Activated CD8-positive, alpha-beta T cell treated with anti-CD3 and anti-CD28 coated beads for 36 hours (primary cell): ENCODE measurements at places on chromosomes 7 and 10. TPM values are rescaled to one million over a fixed set of nuclear protein-coding genes. Genes with fewer than 3 reads are reported as not detected.
A peak's percentile ranks its signal among the peaks of the same experiment; 100 is the strongest.

DNA sequence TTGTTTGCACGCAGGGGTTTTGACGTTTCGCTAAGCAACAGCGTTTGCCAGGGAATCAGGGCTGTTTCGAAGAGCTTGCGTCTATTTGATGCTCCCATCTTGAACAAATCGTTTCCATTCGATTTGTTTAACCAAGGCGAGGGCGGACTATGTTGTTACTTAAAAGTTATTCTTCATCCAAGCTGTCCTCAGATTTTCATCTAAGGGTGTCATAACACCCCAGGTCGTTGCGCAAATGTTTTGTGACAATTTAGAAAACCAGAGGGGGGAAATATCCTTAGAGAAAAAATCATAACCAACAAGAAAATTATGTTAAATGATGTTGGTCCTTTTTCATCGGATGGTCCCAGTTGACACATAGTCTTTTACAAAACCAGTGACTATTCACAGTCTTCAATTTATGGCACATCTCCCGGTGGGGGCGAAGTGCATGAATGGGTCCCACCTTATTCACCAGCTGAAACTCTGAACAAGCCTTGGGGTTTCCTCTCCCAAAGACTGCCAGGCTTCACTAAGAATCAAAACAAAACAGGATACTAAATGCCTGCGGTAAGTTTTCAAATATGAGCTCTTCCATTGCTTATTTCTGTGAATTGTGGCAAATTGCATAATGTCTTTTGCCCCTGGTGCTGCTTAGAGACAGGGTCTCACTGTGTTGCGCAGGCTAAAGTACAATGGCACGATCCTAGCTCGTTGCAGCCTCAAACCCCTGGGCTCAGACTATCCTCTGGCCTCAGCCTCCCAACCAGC is 109.9 kb downstream of the REEP3 start:
- no peaks in the 10 kb centered on the region for H3K36me3 ChIP-seq
- H3K4me3 ChIP-seq: peak overlapping the region; percentile 78
- H3K27me3 ChIP-seq: peaks cover 3% of the 10 kb centered on the region
- no peak for DNase-seq
- peak overlapping the region; percentile 82 for H3K27ac ChIP-seq

SYT15 gene
- 0.98 TPM for total RNA-seq

DNA sequence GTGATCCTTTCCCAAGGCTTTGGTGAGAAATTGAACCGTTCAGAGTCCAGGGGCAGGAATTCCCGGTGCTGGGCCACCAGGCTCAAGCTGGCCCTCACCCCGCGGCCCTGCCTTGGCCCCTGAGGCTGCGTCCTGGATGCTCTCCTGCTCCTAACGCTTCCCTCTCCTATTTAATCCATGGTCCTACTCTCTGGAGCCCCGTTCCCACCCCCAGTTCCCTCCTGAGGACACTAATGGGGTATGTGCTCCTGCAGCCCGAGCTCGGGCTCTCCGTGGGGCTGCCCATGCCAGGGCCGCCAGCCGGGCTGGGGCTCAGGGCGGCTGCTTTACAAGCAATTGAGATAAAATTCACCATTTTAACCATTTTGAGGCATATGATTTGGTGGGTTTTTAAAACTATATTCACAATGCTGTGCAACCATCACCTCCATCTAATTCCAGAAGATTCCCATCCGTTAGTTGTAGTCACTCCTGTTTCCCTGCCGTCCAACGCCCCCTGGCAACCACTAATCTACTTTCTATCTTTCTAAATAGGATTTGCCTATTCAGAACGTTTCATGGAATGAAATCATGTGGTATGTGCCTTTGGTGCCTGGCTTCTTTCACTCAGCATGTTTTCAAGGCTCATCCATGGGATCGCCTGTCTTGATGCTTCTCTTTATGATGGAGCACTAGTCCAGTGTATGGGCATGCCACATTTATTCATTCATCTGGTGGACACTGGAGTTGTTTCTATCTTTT is 33.0 kb downstream of the ADAMTS14 start:
- H3K36me3 ChIP-seq: no peaks in the 10 kb centered on the region
- H3K27me3 ChIP-seq: no peaks in the 10 kb centered on the region
- H3K4me1 ChIP-seq: no peaks in the 10 kb centered on the region
- no peak for DNase-seq

DNA sequence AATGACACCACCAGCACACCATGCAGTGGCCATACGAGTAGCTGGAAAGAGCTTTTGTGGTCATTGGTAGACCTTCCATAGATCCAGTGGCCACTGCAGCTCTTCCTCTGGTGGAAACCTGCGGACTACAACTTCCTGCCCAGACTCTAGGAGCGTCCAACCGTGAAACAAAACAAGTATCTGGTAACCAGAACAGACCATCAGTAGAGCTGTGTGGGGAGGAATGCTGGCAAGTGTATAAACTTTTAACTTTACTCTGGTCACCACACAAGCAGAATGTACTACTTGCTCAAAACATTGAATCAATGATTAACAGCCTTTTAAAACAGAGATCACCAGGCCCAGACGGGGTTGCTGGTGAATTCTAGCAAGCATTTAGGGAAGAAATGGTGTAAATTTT is 154.7 kb upstream of the DGKB start:
- no peak overlapping the region for H3K4me3 ChIP-seq
- DNase-seq: no peak
- H3K36me3 ChIP-seq: no peaks in the 10 kb centered on the region
- H3K4me1 ChIP-seq: no peaks in the 10 kb centered on the region

DNA sequence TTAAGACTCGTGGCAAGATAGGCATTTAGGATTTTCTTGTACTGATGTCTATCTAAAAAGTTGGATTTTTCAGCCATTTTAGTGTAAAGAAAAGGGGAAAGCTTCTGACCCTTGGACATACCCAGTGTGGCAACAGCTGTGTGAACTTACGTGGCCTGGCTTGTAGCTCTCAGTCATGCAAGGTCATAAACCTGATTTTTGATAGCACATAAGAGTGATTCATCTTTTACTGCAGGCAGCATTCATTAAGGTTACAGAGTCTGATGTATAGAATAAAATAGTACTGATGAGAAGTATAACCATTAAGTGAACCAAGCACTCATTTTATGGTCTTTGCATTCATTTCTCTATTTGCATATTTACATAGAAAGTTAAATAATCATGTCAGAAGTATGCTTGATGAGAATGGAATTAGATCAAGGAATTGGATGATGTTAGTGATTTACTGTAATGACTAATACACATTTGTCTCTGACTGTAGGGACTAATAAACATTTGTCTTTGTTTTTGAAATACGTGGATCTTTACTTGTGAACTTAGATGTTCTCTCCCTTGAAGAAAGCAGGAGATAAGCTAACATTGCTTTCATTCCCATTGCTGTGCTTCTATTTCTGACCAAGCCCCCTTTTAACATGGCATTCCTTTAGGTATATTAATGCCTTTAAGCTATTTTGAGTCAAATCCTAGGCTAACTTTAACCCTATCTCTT is 88.2 kb downstream of the GSDME start:
- no peak for DNase-seq
- no peaks in the 10 kb centered on the region for H3K27me3 ChIP-seq
- peaks cover 3% of the 10 kb centered on the region for H3K4me1 ChIP-seq
- no peak overlapping the region for H3K4me3 ChIP-seq
- peaks cover 20% of the 10 kb centered on the region for H3K36me3 ChIP-seq

DNA sequence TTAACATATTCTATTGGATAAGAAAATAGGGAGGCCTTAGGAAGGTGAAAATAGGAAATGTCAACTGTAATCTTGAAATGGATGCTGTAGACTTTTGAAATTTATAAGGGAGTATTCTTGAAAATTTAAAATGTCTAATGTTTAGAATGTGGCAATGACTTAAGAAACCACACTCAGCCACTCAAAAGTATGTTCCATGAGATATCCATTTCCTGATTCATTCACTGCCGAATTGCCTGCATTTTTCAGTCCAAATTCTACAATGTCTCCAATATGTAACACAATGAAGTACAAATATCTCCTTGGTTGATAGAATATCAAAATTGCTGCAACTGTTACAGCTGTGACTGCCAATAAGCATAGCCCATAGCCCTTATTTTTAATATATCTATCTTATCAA is 25.9 kb downstream of the PRKG1 start:
- DNase-seq: no peak
- peaks cover 1% of the 10 kb centered on the region for H3K27me3 ChIP-seq
- H3K36me3 ChIP-seq: no peaks in the 10 kb centered on the region
- H3K27ac ChIP-seq: no peak overlapping the region
- H3K4me3 ChIP-seq: no peak overlapping the region

DNA sequence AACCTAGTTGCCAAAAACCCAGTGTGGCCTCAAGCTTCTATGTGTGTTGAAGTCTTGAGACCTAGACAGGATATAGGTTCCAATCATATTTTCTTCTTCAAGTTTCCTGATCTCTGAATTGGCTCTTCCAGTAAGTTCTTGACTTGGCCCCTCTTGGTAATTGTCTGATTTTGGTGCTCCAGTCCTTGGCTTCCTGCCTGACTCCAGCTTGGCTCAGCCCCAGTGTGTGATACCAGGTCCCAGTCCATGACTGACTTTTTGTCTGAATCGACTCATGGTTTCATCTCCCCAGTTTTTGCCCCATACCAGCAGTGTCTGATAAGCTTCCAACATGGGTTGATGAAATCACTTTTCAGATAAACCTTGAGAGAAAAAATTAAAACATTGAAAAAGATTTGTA is 72.3 kb downstream of the FAS start:
- H3K36me3 ChIP-seq: no peaks in the 10 kb centered on the region
- H3K27ac ChIP-seq: no peak overlapping the region
- H3K4me1 ChIP-seq: no peaks in the 10 kb centered on the region
- H3K27me3 ChIP-seq: peaks cover 7% of the 10 kb centered on the region

TSPAN15 gene
- total RNA-seq: 1.2 TPM

- no peak overlapping the region for H3K4me3 ChIP-seq
- H3K36me3 ChIP-seq: no peaks in the 10 kb centered on the region
- no peaks in the 10 kb centered on the region for H3K4me1 ChIP-seq
- no peaks in the 10 kb centered on the region for H3K27me3 ChIP-seq
- H3K27ac ChIP-seq: no peak overlapping the region
These were observed 26.8 kb upstream of the MYO3A start for GRCh38 chr10:25907261-25907660.

- H3K27ac ChIP-seq: no peak overlapping the region
- no peak overlapping the region for H3K4me3 ChIP-seq
- H3K4me1 ChIP-seq: no peaks in the 10 kb centered on the region
- no peak for DNase-seq
These were observed 326.9 kb downstream of the GPAM start for GRCh38 chr10:111856631-111857030.

DNA sequence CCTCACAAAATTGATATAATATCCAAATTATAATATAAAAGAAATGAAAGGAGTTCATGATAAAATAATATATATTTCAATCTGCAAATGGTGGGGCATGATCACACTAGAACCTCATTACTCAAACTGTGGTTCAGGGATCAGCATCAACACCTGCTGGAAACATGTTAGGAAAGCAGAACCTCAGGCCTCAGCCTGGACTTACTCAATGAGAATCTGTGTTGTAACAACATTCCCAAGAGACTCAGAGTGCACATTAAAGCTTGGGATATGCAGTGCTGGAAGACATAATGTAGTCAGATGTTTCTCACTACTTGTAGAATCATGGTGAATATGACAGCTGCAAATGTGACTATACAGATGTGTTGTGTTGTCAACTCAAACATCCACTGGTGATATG is 81.7 kb upstream of the ITPRID1 start:
- no peaks in the 10 kb centered on the region for H3K27me3 ChIP-seq
- no peaks in the 10 kb centered on the region for H3K4me1 ChIP-seq
- no peak overlapping the region for H3K27ac ChIP-seq
- DNase-seq: no peak

GRCh38 chr7:121076350-121077164 is 88.0 kb downstream of the CPED1 start:
- no peak overlapping the region for H3K27ac ChIP-seq
- H3K27me3 ChIP-seq: peaks cover 5% of the 10 kb centered on the region
- H3K4me1 ChIP-seq: no peaks in the 10 kb centered on the region
- H3K4me3 ChIP-seq: no peak overlapping the region
- no peak for DNase-seq

GDF2 gene
- total RNA-seq: not detected

DNA sequence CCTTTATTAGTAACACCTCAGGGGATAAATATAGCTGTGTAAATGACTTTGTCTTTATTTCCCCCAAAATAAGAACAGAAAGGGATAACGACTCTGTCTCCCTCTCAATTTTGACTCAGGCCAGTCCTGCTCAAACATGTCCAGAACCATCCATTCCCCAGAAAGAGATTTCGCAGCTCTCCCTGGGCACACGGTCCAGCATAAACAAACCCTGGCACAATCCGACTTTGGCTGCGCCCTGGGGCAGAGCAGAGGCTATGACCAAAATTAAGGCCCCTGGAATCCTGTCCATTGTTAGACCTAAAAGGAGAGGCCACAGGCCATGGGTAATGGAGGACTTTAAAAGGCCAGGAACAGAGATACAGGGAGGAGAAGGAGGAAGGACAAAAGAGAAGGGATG is 99.1 kb downstream of the PRPF18 start:
- H3K27me3 ChIP-seq: peaks cover 2% of the 10 kb centered on the region
- no peaks in the 10 kb centered on the region for H3K4me1 ChIP-seq
- no peak overlapping the region for H3K27ac ChIP-seq
- no peak for DNase-seq

- no peaks in the 10 kb centered on the region for H3K27me3 ChIP-seq
- no peak for DNase-seq
- peak overlapping the region; percentile 71 for H3K27ac ChIP-seq
- peak overlapping the region; percentile 9 for H3K4me3 ChIP-seq
These were observed 25.2 kb downstream of the ADAP1 start for GRCh38 chr7:929311-929711.

CREB5 gene
- 1.2 TPM for total RNA-seq

GRCh38 chr10:69901022-69901421 is 99.3 kb downstream of the COL13A1 start:
- H3K36me3 ChIP-seq: no peaks in the 10 kb centered on the region
- H3K27ac ChIP-seq: no peak overlapping the region
- no peak overlapping the region for H3K4me3 ChIP-seq
- no peaks in the 10 kb centered on the region for H3K4me1 ChIP-seq
- DNase-seq: no peak

LRIT1 gene
- total RNA-seq: not detected

DNA sequence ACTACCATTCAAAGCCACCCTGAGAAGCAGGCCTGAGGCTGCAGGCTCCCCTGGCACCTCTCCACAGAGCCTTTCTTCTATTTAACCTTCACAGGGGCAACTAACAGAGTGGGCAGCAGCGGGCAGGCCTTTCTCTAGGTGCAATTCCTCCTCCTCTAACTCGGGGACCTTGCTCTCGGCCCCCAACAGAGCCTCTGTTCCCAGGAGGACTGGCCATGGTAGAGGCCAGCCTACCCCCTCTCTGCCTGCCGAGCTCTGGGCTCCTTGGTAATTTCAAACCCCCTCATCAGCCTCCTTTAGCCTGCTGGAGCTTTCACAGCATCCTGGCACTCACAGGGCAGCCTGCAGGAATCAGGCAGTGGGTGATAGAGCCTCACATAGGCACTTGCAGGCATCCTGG is 920.8 kb upstream of the ZNF722 start:
- no peak overlapping the region for H3K27ac ChIP-seq
- H3K36me3 ChIP-seq: peaks cover 1% of the 10 kb centered on the region
- no peak overlapping the region for H3K4me3 ChIP-seq
- DNase-seq: no peak
- no peaks in the 10 kb centered on the region for H3K4me1 ChIP-seq
